ENCODE measurements at places on chromosomes 3 and 15.
A peak's percentile ranks its signal among the peaks of the same experiment; 100 is the strongest.

- DNase-seq, result no peak
These were observed 16.2 kb downstream of the CEP152 start for GRCh38 chr15:48794697-48795134.

DNA sequence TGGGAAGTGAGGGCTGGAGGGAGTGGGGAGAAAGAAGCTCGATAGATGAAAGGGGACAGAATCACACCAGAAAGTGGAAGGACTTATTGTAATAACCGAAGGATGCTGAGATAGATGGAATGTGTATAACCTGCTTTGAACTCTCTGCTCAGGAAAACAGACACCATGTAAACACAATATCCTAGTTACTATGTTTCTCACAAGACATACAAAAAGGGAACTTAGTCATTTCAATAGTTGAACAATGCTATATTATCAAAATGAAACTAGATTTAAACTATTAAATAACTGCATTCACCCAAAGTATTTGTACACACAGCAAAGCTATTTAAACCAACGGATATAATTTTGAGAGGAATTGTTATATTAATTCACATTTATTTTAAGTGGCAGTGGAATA lies 108.3 kb upstream of the GADL1 start:
- no peak for DNase-seq

- DNase-seq, result no peak
These were observed 9.2 kb upstream of the CLEC3B start for GRCh38 chr3:45016916-45017315.

- no peak for DNase-seq
These were observed 223.8 kb downstream of the SATB1 start for GRCh38 chr3:18201315-18201714.

DNA sequence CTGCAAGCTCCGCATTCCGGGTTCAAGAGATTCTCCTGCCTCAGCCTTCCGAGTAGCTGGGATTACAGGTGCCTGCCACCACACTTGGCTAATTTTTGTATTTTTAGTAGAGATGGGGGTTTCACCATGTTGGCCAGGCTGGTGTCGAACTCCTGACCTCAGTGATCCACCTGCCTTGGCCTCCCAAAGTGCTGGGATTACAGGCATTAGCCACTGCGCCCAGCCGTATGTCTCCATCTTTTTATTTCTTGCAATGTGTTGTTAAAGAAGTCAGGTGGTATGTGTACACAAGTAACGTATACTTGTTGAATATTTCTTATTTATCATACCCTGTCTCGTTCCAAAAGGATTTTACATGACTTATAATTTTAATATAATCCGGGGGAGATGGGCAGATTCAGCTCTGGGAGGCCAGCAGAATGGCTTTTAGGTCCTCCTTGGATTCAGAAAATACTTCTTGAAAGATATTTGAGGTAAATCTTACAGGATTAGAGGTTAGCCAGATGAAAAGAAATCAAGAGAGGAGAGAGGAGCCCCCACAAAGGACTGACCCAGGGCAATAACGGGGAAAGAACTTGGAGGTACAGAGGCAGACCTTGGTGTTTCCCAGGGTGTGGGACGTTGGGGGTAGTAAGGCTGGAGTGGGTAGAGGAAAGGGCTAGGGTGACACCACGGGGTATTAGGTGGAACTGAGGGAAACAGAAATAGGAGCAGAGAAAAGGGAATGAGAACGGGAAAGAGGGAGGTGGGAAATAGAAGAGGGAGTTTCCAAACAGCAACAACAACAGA lies 27.2 kb upstream of the MUC20 start:
- no peak for DNase-seq

GRCh38 chr3:120557115-120557514 lies 39.0 kb upstream of the NDUFB4 start:
- no peak for DNase-seq

GRCh38 chr3:46435081-46435726 lies 28.1 kb downstream of the CCRL2 start:
- DNase-seq, result no peak

DNA sequence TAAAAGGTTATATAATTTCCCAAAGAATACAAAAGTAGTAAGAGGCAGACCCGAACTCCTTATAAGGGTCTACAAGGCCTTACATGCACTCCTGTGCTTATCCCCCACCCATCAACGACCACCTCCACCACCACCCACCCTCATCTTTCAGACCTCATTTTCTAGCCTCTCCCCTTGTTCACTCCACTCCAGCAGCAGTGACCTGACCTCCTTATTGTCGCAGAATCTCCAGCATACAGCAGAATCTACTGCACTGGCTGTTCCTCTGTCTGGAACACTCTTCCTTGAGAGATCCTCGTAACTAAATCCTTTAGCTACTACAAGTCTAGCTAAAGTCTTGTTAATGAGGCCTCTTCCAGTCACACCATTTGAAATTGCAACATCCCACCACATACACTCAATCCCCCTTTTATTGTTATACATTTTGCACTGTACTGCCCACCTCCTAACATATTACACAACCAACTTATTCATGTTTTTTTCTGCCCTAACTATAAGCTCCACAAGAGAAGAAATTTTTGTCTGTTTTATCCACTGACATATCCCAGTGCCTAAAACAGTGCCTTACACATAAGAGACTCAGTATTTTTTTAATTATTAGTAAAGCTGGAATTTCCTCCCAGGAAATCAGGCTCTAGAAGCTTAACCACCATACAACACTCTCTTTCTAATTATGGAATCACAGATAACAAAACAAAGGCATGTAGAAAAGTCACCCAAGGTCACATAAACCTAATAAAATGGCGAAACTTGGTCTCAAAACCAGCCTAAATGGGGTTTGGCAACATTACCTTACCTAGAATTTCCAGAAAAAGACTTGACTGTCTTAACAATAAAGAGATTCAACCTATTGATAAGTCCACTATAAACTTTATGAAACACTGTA lies 40.2 kb downstream of the ZNF148 start:
- DNase-seq, result no peak

DNA sequence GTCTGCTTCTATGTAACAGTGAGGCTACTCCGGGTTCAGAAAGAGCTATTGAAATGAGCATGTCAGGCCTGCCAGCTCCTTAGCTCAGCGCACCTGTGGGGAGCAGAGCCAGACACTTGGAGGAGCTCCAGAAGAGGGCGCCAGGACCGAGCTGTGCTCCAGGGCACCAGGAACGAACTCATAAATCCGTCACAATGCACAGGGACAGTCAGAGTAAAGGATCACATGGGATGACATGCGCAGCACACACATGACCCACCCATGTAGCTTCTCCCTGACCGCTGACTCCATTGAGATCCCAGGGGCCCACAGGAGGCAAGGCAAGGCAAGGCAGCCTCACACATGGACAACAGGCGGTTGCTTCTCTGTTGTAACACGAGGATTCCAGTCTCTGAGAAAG lies 26.0 kb upstream of the GNB5 start:
- DNase-seq, result peak; percentile 37

- DNase-seq, result no peak
These were observed 35.2 kb upstream of the SLC6A6 start for GRCh38 chr3:14366915-14367823.

GRCh38 chr3:72571638-72572114 lies 276.6 kb downstream of the SHQ1 start:
- no peak for DNase-seq

- DNase-seq, result no peak
These were observed 212.7 kb upstream of the PPP2R3A start for GRCh38 chr3:135752851-135753250.

DNA sequence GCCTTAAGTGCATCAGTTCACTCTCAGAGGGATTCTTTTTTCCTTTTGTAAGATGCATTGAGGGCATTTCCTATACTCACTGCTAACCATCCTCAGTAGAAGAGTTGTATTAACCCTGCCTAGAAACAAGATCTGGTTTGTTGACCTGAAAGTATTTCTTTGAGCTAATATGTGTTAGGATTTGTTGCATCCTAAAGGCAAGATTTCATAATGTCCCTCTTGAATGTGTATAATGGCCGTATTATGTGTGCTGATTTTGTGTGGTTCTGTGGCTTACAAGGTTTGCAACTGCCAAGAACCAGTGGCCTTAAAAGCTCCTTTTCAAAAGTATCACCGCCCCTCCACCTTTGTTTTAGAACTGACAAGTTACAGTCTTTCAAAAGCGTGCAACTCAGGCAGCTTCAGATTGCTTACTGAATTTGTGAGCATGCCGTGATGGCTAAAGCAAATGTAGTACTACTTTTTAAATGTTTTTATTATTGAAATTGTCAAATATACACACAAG lies 182.0 kb upstream of the BHLHE40 start:
- no peak for DNase-seq

GRCh38 chr15:32641517-32642059 lies at the start of gene SCG5:
Gene SCG5 (plus strand): TSS chr15:32641710. CDS start chr15:32643593, 1,883 bp downstream.
- no peak for DNase-seq

GRCh38 chr3:111592936-111593335 lies 2.2 kb downstream of the ZBED2 start:
- DNase-seq, result no peak

DNA sequence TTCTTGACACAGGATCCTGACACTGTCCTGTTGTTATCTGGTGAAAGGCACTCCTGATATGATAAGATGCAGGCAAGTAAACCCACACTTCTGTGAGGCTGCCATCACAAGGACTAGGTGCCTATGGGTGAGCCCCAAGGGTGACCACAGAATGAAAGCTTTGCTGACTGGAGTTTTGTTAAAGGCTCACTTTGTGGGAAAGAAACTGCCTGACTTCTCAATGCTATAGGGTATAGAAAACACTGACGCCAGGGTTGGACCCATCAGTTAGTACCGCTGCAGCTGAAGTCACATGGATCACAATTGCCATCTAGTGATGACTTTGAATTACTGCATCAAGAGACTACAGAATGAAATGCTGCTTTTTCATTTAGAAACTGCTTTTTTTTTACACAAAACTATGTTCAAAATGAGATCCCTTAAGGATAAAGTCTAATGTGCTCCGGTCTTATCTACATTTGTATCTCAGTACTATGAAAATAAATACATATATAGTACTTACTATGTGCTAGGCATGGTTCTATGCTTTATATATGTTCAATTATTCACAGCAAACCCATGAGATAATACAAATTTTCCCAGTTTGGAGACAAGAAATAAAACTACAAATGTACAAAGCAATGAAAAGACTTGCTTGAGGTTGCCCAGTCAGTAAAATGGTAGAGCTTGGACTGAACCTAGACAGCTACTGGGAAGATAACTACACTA lies 64.2 kb upstream of the CMSS1 start:
- peak; percentile 26 for DNase-seq

- no peak for DNase-seq
These were observed 44.1 kb downstream of the STARD5 start for GRCh38 chr15:81279621-81280485.

DNA sequence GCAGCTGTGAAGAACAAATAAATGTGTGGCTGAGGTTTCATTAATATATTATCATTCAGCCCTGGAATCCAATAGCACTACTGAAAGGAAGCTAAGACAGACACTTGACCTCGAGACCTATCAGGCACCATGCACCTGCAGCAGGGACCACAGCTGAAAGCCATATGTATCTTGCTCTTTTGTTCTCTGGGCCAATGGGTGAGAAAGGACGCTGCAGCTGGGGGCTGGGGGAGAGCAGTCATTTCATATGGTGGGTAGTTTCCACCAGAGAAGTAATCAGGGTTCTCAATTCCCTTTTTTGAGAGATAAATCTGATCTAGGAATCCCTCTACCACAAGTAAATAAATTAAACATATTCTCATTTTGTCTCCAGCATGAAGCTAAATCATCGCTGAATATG lies 225.6 kb upstream of the STRIT1 start:
- DNase-seq, result no peak

GRCh38 chr15:31396881-31397560 lies 70.4 kb downstream of the KLF13 start:
- no peak for DNase-seq

DNA sequence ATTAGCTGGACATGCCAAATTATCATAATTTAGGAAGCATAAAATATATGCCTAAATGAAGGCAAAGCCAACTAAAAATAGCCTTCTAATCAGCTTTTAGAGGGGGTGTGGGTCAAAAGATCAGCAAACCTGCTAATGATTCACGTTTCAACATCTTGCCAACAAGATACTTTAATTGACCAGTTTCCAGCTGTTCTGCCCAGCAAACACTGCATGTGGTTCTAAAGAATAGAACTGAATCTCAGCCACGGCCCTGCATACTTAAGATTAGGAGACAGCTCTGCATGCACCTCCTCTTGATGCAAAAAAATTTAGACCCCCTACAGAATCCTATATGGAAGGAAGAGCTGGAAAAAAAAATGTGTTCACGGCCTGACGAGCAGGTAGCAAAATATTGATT lies 500.5 kb downstream of the TBL1XR1 start:
- DNase-seq, result no peak

DNA sequence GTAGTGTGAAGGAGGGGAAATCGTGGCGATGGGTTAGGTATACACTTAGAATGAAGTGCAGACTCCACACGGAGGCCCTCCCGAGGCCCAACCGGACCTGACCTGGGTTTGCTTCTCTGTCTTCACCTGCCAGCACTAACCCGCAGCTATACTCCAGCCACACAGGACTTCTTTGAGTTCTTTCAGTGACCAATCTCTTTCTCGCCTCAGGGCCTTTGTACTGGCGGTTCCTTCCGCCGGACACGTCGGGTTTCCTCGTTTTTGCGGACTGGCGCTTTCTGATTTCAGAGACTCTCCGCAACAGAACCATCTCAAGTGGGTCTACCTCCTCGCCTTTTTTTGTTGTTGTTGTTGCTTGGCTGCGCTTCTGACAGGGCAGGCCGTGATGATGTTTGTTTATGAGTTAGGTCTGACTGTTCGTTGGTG lies at the start of gene NEIL1:
NEIL1 (plus strand) TSS at position 244 of the 426 bp plus-strand sequence. CDS start 1,867 bp downstream, outside the sequence.
- DNase-seq, result no peak

DNA sequence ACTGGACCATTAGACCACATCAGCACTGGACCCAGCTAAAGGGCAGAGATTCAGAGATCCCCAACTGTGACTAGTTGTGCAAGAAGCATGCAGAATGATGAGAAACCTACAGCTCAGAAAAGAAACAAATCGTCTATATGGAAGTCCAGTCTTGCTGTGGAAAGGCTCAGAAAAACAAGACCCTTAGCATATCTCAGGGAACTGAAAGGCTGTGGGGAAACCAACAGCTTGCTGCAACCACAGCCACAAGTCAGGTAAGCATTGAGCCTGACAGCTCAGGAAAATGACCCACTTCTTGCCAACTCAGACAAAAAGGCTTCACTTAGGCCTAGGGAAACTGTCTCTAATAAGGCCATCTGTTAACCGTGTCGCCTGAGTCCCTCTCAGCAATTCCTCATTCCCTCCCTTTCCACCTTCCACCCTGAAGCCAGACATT lies 145.6 kb downstream of the LSAMP start:
- DNase-seq, result no peak

- DNase-seq, result no peak
These were observed 5.7 kb downstream of the PLCH1 start for GRCh38 chr3:155739154-155739553.

DNA sequence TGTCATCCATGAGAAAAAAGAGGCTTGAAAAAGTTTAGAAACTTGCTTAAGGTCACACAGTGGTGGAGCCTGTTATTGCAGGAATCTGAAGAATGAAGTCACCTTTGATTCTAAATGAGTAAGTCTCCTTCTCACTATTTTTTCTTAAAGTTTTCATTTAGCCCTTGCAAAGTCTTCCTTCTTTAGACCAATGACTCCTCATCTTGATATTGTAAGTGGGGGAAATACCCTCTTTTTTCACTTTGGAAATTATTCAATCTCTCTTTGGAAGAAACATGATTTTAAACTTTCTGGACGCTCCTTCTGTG lies 787 bp upstream of the SLMAP start:
- peak; percentile 7 for DNase-seq

Data from activated CD8-positive, alpha-beta T cell treated with anti-CD3 and anti-CD28 coated beads for 36 hours (primary cell).